Daoy (cell line): ENCODE measurements at places on chromosomes 5 and 9.

DNA sequence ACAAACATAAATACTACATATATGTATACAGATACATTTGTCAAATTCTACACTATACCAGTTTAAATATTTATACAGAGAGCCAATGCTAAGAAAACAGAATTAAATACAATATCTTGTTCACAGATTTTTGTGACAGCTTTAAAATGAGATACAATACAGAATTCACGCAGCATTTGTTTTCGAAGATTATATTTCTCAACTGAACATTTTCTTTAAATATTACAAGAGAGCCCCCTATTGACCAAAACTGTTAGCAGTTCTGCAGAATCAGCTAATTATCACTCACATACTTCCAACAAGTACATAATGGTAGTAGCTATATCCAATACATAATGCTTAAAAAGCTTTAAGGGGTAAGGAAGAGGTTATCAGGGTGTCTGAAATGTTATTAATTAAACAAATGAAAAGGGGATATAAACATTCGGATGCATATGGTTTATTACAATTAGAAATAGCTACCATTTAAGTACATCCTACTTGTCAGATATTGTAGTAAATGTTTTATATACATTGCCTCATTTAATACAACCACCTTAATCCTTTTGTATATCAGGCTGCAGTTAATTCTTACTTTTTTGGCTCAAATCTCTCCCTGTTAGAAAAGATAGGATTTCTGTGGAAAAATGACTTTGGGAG is 31.7 kb downstream of the ZDHHC21 start:
- DNase-seq: no peak

DNA sequence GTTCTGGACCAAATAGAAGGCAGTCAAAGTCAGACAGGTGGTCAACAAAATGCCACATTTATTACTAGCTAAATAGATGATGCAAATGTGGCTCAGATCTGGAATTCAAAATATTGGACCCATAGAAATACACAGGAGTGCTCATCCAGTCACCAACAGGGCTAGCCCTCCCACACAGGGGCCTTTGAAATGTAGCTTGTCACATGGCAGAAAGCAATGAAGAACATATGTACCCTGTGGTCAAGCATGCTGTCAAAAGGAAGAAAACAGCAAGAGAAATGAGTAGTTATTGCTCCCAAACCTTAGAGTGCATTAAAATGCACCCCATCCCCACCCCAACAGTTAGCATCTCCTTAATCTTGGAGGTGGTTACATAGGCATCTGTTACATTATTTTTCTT is 20.9 kb upstream of the CCDC112 start:
- DNase-seq: no peak

GRCh38 chr9:111065414-111065813 is 27.1 kb upstream of the LPAR1 start:
- DNase-seq: no peak

GRCh38 chr5:67215519-67216471 is 19.2 kb upstream of the CD180 start:
- peak; percentile 44 for DNase-seq

GRCh38 chr5:16866273-16866672 is 69.8 kb downstream of the MYO10 start:
- DNase-seq: no peak

- DNase-seq: no peak
Observed at GRCh38 chr9:19119246-19119645, 8.0 kb downstream of the PLIN2 start.

DNA sequence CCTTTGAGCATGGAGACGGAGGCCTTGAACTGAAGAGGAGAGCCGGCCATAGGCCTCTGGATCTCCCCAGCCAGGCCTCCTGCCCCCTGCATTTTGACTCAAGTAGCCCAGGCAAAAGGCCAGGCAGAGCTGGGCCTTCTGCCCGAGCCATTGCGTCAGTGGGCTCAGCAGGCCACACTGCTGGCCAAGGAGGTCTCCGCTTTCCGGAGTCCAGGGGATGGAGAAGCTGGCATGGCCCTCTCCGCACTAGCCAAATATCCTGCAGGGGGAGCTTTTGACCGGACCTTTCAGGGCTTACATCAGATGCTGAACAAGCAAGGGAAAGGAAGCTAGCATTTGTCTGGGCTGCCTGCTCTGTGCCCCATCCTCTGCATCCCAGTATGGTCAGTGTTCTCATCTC is 386.8 kb downstream of the TRIM36 start:
- no peak for DNase-seq

DNA sequence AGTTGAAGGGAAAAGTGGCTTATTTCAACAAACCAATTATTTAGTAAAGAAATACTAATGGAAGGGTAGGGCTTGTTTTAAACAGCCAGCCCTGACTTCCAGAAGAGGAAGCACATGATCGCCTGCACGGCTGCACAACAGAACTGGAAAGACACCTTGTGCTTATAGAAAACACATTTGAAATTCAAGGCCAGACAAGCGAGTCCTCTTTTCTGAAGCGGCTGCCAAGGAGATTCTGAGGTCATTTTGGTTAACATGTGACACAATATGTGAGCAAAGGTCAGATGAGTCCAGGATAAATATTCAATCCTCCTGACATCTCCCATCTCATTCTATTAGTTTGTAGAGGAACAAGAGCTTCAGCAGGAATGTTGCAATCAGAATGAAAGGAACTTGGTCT is 461.4 kb upstream of the ST8SIA4 start:
- no peak for DNase-seq

DNA sequence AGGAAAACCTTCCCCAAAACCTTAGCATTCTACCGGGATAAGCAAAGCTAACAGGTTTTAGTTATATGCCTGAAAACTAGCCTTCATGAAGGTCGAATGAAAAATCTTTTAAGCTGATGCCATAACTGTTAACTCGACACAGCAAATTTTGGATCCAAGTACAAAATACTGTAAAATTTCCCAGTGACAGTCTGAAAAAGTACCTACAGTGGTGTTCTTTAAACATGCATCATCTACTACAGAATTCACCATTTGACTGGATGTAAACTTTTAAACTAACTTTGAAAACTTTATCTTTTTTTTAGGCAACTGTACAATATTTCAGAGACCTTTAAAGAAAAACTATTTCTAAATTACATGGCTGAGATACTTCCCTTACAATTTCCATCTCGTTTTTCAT is 791 bp downstream of the RAPGEF6 start:
- no peak for DNase-seq

DNA sequence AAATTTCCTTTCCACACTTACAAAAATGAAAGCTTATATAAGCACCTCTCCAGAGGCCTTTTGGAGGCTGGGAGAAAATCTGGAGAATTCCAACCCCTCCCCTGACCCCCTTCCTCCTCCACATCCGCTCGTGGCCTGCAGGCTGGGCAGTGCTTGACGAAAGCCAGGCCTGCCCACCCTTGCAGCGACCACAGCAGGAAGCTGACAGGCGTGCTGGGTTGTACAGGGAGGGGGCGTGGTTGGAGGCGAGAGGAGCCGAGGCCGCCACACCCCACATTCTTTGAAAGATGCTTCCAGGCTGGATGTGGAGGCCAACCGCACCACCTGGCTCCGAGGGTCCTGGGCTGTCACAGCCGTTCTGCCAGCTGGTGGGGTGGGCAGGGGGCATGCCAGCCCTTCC is 47.8 kb upstream of the IER5L start:
- no peak for DNase-seq

GRCh38 chr5:147483961-147484707 is 25.7 kb downstream of the DPYSL3 start:
- peak; percentile 95 for DNase-seq

DNA sequence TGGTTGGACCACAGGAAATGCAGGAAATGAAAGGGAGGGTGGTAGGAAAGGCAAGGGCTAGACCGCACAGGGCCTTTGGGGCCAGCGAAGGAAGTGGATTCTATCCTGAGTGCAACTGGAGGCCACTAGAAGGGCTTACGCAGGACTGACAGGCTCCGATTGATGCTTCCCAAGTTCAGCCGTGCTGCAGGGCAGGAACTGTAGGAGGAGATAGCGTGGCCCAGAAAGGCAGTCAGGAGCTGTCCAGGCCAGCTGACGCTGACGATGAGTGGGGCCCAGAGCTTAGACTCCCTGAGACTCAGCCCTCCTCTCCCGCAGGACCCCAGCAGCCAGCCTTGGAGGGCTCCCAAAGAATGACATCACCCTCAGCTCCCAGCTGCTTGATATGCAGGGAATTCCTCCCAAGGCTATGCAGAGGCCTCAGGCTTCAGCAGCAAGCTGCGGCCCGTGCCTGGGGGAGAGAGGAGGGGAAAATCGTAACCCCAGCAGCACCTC is 48.8 kb downstream of the KCNIP1 start:
- DNase-seq: peak; percentile 94

DNA sequence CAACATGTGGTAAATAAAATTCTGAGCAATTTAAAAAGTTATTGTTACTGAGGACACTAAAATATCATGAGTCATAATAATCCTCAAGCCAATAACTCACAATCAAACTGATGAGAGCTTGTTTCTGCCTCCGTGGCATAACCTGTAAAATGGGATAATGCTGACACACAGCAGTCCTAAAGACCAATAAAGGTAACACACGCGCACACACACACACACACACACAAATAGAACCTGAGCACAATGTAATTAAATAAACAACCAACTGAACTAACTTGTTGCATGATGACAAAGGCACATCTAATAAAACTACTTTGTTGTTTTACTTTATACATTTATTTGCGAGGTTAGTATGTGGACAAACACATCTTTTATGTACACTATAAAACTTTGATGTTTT is 358.2 kb downstream of the BNC2 start:
- no peak for DNase-seq

GRCh38 chr5:76457674-76458485 is 54.8 kb downstream of the IQGAP2 start:
- peak; percentile 10 for DNase-seq
